Upper lobe of right lung (tissue), 1 donor: ENCODE measurements at places on chromosomes 2 and 18. TPM values are rescaled to one million over a fixed set of nuclear protein-coding genes. Genes with fewer than 3 reads are reported as not detected.

DNA sequence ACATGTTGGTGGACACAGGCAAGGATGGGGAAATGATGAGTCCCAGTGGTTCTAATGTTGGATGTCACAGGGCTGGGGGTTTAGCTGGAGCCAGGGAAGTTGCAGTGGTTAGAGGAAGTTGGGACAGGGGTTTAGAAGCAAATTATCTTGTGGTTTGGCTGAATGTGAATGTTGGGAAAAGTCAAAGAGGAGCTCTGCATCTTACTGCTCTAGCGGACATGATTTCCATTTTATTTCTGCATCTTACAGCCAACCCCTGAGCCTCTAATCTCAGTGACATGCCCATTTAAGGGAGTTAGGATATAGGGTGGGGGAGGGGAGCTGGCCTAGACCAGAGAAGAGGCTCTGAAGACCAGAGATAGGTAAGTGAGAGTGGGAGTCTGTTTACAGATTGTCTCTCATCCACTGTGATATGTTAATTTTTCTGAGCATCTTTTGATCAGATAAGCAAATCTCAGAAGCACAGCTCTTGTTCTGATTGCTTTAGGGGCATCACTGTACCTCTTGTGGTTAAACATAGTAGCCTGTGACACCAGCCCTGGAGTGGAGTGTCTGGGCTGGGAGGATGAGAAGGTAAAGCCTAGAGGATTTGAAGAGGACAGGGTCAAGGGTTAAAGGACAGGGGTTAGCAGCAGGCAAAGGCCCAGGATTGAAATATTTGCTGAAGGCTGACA lies 43.6 kb downstream of the SETBP1 start:
- no peak for DNase-seq

- DNase-seq = no peak
These were observed 6.2 kb downstream of the MAL start for GRCh38 chr2:95031726-95032116.

DNA sequence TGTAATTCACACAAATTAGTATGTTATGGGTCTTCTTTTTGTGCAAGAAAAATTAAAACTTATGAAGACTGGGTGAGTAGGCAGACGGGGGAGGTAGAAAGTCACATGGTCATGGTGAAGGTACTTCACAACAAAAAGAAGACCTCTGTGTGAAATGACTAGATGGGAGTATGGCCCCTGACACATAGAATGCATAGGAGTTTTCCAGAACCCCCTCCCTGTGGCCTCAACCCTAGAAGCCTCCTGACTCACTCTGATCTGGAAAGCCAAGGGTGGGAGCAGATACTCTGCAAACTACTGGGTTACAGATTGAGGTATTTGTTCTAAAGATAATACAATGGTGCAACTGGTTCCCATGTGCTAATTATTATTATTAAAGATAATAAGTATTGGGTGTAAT lies 23.2 kb downstream of the SATB2 start:
- DNase-seq = no peak

The BCS1L gene
- 38.5 TPM for total RNA-seq

GRCh38 chr2:167490455-167490854 lies 602.2 kb downstream of the XIRP2 start:
- DNase-seq = no peak

The NT5C1B gene
- total RNA-seq = not detected
